ENCODE measurements at places on chromosomes 5 and 9.

DNA sequence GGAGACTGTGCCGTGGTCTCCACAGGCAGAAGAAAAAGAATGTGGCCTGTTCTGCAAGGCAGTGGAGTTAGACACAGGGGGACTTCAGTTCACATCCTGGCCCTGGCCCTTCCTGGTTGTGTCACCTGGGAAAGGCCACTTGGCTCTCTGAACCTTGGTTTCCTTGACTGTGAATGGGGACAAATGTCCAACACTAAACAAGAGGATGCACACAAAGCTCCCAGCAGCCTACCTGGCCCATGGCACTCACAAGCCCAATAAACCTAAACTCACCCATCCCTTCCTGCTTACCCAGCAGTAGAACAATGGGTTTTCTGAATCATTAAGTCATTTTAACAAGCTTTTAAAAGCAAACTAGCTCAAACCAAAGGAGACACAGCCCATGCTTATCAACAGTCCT is 103.9 kb downstream of the FRMD3 start:
- no peak for DNase-seq

DNA sequence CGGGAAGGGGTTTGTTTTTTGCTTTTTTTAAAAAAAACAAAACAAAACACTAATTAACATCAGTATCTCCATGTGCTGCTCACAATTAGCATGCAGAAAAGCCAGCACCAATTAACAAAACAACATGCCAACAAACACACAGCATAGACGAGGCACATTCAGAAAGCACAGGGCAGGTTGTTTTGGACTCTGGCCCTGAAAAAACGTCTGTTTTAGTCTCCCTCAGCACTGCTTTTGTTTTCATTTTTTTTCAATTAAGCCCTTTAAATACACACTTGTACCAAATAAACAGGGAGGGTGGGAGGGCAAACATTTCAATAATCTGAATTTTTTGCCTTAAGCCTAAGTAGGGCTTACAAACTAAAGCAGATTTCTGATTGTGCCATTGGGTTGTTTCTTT is 309.6 kb downstream of the DTWD2 start:
- DNase-seq, result no peak

DNA sequence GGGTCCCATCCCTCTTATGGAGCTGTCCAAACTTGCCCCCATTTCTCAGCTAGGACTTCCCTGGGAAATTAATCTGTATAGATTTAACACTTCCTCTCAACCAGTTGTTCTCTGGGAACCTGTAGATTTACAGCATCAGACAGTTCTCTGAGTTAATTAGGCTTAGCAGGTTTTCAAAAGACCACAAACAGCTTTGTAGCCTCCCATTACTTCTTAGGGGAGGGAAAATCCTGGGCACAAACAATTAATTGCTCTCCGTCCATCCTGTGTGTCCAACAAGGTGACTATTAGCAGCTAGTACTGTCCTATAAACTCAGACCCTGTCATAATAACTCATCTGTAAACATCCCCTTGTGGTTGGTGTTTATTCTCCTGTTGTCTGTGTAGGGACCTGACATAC is 197.9 kb downstream of the GOLPH3 start:
- DNase-seq, result no peak

DNA sequence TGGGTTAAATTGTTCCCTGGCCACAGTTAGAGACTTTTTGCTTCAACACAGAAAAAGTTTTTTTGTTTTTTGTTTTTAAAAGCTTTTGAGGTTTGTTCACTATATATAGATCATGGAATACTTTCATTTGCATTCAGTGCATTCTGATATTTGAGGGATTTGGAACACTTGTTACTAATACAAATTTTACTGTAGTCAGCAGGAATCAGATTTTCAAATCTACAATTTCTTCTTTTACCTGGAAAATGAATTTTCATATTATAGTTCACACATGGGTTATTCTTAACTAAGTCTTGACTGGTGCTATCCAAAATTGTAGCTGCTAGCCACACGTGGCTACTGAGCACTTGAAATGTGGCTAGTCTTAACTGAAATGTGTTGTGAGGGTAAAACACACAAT is 142.0 kb downstream of the RMI1 start:
- DNase-seq, result no peak

DNA sequence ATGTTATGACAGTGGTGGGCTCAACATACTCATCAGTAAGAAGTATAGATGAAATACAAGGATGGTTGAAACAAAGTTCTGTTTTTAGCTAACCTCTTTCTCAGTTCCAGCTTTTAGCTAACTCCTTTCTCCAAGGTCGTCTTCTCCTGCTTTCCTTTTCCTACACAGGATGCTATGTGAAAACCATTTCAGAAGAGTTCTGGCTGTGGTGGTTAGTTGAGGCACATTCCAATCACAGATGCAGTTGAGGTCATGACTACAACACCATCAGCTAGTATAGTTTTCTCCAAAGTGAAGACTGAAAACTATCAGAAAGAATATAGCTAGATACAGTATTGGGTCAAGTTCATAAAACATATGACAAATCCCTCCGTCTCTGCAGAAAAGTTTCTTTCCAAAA is 477.7 kb upstream of the C9orf72 start:
- DNase-seq, result no peak

- no peak for DNase-seq
These were observed 8.2 kb upstream of the RUFY1 start for GRCh38 chr5:179542170-179542569.

DNA sequence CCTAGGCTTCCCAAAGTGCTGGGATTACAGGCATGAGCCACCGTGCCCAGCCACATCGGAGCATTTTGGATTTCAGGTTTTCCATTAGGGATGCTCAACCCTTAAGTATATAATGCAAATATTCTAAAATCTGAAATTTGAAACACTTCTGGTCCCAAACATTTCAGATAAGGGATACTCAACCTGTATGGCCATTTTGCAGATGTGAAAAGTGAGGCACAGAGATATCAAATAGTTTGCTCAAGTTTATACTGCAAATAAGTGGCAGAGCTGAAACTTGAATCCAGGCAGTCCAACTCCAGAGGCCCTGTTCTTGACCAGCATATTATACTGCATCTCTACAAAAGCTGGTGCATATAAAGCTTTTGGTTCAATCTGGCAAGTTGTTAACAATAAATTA is 2.4 kb downstream of the WDR31 start:
- DNase-seq, result no peak
